Stimulated activated CD4-positive, alpha-beta T cell treated with anti-CD3 and anti-CD28 coated beads, Interleukin-4, amount 100 ng/mL, for 1 hour (primary cell): ENCODE measurements at places on chromosomes 13 and 19.

- DNase-seq: no peak
These were observed 1690.7 kb downstream of the UQCRFS1 start for GRCh38 chr19:27522223-27522622.

- no peak for DNase-seq
These were observed 25.1 kb downstream of the C19orf47 start for GRCh38 chr19:40322951-40323615.

DNA sequence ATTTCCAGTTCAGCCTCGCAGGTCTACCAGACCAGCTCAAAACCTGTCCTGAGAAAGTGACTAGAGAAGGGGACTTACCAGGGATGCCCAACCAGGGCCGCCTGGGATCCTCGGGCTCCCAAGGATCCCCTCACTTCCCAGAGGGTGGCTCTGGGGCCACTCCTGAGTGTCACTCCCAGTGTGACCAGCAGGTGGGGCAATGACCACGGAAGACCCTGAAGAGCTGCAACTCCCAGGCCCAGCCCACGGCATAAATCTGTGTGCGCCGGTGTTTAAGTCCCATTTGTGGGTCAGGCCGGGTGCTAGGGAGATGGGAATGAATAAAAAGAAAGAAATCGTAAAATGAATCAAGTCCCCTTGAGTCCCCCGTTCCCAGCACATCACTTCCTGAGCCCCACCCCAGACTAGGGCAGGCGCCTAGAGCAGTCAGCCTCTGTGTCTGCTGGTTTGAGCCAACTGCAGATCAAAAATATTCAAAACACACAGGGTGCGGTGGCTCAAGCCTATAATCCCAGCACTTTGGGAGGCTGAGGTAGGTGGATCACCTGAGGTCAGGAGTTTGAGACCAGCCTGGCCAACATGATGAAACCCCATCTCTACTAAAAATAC, 10.7 kb downstream of the PTGIR start:
- DNase-seq: peak; percentile 84

DNA sequence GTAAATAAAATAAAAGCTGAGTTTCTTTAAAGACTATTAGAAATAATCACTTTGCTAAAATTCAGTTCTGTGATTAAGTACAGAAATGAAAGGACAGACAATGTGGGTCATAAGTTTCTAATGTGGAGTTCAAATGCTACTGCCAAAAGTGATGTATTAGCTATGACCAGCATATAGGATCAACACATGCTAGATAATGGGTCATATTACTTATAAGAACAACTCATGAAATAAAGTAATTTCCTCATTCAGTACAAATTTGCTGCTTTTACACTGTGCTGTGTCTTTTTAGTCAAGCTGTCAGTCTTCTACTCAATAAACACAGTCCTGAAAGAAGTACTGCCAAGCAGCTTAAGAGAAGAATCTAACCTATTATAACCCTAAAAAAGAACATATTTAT, 135.2 kb downstream of the VWA8 start:
- DNase-seq: no peak

GRCh38 chr19:14519860-14520407, 1.7 kb upstream of the DNAJB1 start:
- DNase-seq: no peak

DNA sequence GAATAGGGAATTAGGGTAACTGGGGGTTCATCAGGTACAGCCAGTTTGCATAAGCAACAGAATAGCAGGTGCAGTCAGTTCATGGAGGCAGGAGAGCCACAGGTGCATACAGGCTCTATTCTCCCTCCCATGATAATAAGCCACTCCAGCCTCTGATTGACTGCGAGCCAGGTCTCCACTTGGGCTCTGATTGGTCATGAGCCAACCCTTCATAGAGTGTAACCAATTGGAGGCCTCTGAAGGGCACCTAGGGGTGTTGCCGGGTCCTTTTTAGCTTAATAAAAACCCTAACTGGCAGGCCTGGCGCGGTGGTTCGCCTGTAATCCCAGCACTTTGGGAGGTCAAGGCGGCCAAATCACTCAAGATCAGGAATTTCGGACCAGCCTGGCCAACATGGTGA, 8.7 kb upstream of the CKM start:
- no peak for DNase-seq

- DNase-seq: no peak
These were observed 684.8 kb downstream of the DIAPH3 start for GRCh38 chr13:59478908-59479307.
